CD8-positive, alpha-beta memory T cell (primary cell): ENCODE measurements at places on chromosomes 7 and 10.

DNA sequence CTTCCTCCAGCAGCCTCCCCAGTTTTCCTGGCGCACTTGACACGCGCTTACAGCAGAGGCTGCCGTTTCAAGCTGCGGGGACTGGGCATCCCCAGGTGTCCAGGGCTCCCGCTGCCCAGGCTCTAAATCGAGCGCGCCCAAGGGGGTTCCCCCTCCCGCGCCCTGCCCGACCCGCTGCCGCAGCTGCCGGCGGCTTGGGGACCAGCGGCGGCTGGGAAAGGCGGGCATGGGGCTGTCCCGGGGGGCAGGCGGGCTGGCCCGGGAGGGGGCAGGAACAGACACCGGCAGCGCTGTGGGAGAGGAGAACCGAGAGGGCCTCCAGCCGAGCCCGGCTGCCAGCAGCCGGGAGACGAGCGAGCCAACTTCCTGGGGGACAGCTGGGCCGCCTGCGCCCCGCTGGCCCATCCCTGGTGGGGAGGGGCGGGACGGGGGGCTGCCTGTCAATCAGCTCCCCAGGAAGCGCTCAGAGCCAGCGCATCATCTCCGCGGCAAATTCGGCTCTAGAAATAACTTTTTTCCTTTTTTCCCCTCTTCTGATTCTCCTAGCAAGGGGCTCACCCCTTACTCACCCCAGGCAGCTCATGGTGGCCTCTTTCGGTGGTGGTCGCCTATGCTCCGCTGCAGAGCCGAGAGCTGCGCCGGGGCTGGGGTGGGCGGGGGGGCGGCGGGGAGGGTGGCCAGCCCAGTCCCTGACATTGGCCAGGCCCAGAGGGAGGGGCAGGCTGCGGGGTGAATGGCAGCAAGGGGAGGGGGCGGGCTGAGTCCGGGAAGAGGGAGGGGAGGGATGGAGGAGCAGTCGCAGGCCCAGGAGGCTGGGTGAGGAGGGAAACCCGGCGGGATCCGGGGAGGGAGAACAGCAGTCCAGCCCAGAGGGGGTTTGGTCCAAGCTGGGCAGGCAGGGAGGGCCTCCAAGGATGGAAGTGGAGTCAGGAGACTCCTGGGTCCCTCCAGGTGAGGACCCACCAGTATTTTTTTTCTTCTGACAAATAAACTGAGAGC is 14.7 kb downstream of the GRID2IP start:
- DNase-seq: no peak

DNA sequence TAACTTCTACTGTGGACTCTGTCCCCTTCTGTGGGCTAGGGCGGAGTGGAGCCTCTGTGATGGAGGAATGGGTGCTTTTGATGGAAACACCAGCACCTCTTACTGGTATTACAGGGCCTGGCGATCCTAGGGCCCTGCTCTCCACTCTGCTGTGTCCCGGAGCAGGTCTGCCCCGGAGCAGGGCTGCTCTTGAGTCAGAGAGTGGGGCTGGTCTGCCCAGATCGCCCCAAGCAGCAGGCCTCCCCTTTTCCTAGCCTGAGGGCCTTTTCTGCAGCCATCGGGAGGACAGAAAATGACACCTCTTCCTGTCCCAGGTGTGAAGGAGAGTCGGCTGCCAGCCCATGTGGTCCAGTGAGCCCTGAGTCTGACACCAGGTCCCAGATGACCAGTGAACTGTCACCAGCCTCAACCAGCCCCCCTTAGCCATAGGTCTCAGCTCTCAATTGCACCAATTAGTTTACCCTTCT is 1.4 kb downstream of the ZNF282 start:
- DNase-seq: no peak

DNA sequence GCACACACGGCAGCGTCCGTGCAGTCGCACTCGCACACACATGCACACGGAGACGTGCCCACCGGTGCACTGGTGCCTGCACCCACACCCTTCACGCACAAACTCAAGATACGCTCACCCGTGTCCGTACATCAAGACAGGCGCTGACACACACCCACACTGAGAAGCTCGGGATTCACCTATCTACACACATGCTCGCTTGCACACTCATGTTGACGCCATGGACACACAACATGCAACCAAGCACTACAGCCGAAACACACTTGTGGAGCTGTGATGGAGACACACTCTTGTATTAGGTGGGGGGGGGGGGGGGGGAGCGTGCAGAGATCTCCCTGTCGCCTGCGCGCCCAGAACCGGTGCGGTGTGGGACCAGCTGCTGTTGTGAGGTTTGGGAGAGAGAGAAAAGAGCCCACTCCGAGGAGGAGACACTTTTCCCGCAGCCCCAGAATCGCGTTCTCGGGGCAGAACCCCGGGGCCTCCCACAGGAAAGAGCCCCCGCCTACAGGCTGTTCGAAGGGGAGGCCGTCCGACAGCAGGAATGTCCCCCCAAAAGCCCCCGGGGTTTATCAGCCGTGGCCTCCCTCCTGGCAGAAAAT is 605 bp upstream of the NFKB2 start:
- no peak for DNase-seq

DNA sequence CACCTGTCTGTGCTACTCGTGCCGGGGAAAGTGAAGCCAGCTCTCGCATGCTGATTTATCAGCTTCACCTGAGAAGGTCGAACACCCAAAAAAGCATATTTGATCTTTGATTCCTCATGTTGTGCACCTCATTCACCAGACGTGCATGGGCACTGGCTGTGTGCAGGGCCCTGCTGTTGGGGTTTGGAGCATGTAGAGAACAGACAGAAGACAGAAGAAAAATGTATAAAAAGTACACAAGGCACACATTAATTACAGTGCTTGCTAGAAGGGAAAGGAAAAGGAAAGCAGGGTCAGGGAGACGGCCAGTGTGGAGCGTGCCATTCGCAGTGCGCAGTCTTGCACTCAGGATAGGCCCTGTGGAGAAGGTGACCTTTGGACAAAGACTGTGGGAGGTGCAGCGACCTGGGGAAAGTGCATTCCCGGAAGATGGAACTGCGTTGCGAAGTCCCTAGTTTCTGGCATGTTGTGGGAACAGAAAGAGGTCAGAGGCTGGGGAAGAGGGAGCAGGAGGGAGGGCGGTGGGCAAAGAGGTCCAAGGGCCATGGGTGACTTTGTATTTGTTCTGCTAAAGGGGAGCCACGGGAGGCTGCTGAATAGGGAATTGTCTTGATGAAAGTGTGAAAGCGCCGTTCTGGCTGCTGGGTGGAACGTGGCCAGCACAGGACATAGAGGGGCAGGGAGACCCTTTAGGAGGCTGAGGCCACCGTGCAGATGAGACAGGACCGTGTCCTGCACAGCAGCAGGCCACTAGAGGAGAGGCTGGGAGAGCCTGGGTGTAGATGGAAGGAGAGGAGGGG is 232.8 kb downstream of the GLRX3 start:
- no peak for DNase-seq

- no peak for DNase-seq
These were observed 56.2 kb upstream of the APBB1IP start for GRCh38 chr10:26381986-26382385.

DNA sequence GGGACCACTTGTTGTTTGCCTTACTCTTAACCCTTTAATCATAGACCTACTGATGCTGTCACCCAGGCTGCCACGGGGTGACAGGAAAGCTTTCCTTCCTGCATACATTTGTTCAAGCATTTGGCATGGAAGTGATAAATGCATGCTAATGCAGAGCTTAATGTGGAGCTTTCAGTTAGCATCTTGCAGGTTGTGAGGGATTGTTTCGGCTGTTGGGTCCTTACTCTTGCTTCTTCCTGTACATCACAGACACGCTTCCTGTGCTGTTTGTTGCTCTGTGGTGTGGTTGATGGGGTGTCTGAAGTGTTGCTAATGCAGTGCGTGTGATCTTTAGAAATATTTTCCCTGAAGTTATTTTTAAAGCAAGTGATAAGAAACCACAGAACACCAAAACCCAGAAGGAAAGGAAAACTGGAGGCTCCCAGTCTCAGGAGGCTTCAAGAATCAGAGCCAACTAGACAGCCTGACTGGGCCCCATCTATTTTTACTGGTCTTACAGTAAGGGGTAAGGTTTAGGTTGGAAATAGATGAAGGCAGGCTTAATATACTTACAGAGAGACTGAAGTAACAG is 143.1 kb downstream of the CHN2 start:
- DNase-seq: peak; percentile 59

- DNase-seq: no peak
These were observed 56.6 kb downstream of the CUX1 start for GRCh38 chr7:101874028-101874427.
